Stimulated activated naive B cell treated with anti-CD40 and anti-IgM and Interleukin-4, amounts not matched to agents 10 μg/mL and 1 μg/mL and 100 μg/mL, for 72 hours (primary cell): ENCODE measurements at places on chromosomes 5 and 9.

- peaks cover 39% of the 10 kb centered on the region for H3K4me1 ChIP-seq
- no peaks in the 10 kb centered on the region for H3K27me3 ChIP-seq
- no peak for DNase-seq
- peak overlapping the region; percentile 99 for H3K27ac ChIP-seq
- H3K4me3 ChIP-seq = peak overlapping the region; percentile 79
These were observed 5.2 kb upstream of the ST6GALNAC6 start for GRCh38 chr9:127904561-127905003.

- H3K4me3 ChIP-seq = no peak overlapping the region
- H3K27ac ChIP-seq = peak overlapping the region; percentile 10
- peaks cover 38% of the 10 kb centered on the region for H3K4me1 ChIP-seq
- DNase-seq = no peak
These were observed 43.4 kb downstream of the UBE2R2 start for GRCh38 chr9:33860200-33860871.

DNA sequence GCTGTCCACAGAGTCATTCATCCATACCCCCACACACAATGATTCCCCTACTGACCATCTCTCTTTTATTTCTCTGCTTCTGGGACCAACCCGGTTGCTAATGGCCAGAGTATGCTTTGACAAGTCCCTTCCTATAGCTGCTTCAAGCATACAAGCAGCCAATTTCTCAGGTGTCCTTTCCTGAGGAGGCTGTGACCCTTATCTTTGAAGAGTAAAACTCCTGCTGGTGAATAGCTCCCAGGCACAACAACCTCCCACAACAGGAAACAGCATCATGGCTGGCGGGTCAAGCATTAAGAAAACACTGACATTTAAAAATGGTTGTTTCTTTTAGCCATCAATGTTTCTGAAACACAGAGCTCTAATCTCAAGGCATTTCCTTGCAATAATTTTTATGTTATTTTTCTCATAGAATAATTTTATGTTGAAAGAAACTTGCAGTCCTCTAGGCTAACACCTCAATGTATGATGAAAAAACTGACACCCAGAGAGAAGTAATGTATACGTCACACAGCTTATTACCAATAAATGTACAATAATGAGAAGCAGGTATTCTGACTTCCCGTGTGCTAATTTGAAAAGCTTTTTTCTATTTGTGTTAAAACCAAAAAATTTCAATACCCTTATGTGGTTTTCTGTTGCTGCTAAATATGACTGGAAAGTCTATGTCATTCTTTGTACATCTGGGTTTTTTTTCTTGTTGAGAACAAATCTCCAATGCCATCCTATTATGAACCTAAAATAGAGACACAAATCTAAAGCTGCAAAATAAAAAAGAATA lies 7.5 kb upstream of the PAM start:
- H3K27ac ChIP-seq = no peak overlapping the region
- no peak for DNase-seq
- H3K4me1 ChIP-seq = no peaks in the 10 kb centered on the region
- H3K4me3 ChIP-seq = no peak overlapping the region
- H3K36me3 ChIP-seq = no peaks in the 10 kb centered on the region

GRCh38 chr5:131396630-131397273 lies 132.9 kb downstream of the CDC42SE2 start:
- H3K27ac ChIP-seq = peak overlapping the region; percentile 90
- no peaks in the 10 kb centered on the region for H3K27me3 ChIP-seq
- DNase-seq = no peak

- peaks cover 2% of the 10 kb centered on the region for H3K4me1 ChIP-seq
- no peaks in the 10 kb centered on the region for H3K27me3 ChIP-seq
- no peak overlapping the region for H3K4me3 ChIP-seq
- H3K36me3 ChIP-seq = no peaks in the 10 kb centered on the region
- no peak overlapping the region for H3K27ac ChIP-seq
- DNase-seq = no peak
These were observed 8.4 kb downstream of the PLPP7 start for GRCh38 chr9:131297903-131298302.

- peak overlapping the region; percentile 81 for H3K4me3 ChIP-seq
- peak overlapping the region; percentile 88 for H3K27ac ChIP-seq
- H3K4me1 ChIP-seq = peaks cover 26% of the 10 kb centered on the region
- peak; percentile 48 for DNase-seq
- H3K27me3 ChIP-seq = no peaks in the 10 kb centered on the region
These were observed 4.5 kb downstream of the UBE2D2 start for GRCh38 chr5:139565411-139566305.

DNA sequence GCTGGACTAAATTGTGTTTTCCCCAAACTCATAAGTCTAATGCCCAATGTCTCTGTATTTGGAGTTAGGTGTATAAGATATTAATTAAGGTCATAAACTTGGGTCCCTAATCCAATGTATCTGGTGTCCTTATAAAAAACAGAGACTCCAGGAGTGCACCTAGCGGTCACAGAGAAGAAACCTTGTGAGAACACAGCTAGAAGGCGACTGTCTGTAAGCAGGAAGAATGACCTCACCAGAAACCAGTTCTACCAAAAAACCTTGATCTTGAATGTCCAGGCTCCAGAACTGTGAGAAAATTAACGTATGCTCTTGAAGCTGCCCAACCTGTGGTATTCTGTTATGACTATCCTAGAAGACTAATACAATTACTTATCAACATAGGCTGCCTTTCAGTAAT lies 591.7 kb upstream of the PTPRD start:
- H3K27ac ChIP-seq = no peak overlapping the region
- H3K4me1 ChIP-seq = no peaks in the 10 kb centered on the region

DNA sequence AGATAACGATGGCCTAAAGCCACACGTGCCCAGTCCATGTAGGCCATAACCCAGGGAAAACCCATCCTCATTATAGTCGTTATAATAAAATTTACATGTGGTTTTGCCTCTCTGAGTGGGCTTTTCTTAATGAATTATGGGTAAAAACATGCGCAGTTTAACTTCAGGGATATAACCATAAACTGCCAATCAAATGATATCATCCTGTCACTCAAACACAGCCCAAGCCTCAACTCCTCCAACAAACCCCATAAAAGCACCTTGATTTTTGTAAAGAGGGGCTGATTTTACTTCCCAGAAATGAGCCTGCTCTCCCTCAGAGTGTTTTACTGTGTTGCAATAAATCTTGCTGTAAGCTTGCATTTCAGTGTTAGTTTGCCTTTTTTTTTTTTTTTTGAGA lies 15.8 kb upstream of the SETX start:
- no peaks in the 10 kb centered on the region for H3K27me3 ChIP-seq
- peaks cover 8% of the 10 kb centered on the region for H3K36me3 ChIP-seq
- no peak overlapping the region for H3K4me3 ChIP-seq
- no peak for DNase-seq
- no peak overlapping the region for H3K27ac ChIP-seq

- H3K27ac ChIP-seq = no peak overlapping the region
- no peak overlapping the region for H3K4me3 ChIP-seq
- DNase-seq = peak; percentile 20
- peaks cover 8% of the 10 kb centered on the region for H3K36me3 ChIP-seq
These were observed 48.1 kb upstream of the RIOK2 start for GRCh38 chr5:97231025-97231636.

- H3K27ac ChIP-seq = no peak overlapping the region
- no peak for DNase-seq
- peaks cover 19% of the 10 kb centered on the region for H3K27me3 ChIP-seq
- no peaks in the 10 kb centered on the region for H3K36me3 ChIP-seq
These were observed 69.3 kb downstream of the PTPN3 start for GRCh38 chr9:109428854-109429253.

DNA sequence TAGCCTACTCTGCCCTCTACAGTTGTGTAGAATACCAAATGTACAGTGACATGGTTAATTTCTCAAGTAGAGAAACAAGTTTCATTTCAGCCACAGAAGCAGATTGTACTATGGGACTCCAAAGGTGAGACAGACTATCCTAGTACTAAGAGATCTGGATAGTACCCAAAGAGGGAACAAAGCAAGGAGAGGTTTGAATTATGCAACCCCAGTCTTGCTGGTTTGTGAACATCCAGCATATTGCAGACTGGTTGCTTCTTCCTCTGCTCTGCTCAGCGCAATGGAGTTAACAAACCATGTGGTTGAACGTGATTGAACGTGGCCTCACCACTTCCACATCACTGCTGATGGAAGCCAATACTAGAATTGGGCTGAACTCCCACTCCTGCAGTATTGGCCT lies 43.3 kb upstream of the ALDOB start:
- H3K27ac ChIP-seq = no peak overlapping the region
- DNase-seq = no peak
- H3K27me3 ChIP-seq = peaks cover 21% of the 10 kb centered on the region
- no peaks in the 10 kb centered on the region for H3K4me1 ChIP-seq

GRCh38 chr5:175657593-175658271 lies at the start of gene HRH2:
Gene HRH2 (plus strand): TSS chr5:175658071. CDS start chr5:175683234, 25,163 bp downstream.
- no peak for DNase-seq
- peak within 1 kb of the TSS; percentile 86 for H3K4me3 ChIP-seq
- H3K27me3 ChIP-seq = peaks cover 62% of the 10 kb centered on the region
- H3K36me3 ChIP-seq = peaks cover 3% of the 10 kb centered on the region

GRCh38 chr5:17400724-17401469 lies 97.1 kb upstream of the TAF11L2 start:
- peaks cover 36% of the 10 kb centered on the region for H3K4me1 ChIP-seq
- H3K27ac ChIP-seq = no peak overlapping the region
- DNase-seq = no peak
- peaks cover 4% of the 10 kb centered on the region for H3K36me3 ChIP-seq

DNA sequence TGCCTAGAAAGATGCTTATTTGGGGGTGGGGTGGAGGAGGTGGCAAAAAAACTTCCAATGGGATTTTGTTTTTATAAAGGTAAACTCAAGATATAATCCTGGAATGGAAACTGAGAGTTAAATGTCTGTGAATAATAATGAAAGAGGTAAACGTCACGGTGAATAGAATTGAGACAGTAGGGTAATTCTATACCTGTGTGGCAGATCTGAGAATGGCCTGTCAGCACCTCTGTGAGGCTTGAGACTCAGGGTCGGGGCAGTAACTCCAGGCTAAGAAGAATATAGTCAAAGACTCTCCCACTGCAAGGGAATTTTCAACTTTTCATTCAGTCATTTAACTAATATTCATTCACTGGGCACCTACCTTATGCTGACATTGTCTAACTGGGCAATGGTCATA lies 581.2 kb upstream of the ZNF608 start:
- no peak overlapping the region for H3K27ac ChIP-seq
- H3K4me1 ChIP-seq = no peaks in the 10 kb centered on the region
- H3K4me3 ChIP-seq = no peak overlapping the region
- DNase-seq = no peak
- H3K36me3 ChIP-seq = no peaks in the 10 kb centered on the region
- H3K27me3 ChIP-seq = no peaks in the 10 kb centered on the region

GRCh38 chr5:123138774-123139173 lies 49.7 kb downstream of the PRDM6 start:
- no peak for DNase-seq
- H3K4me3 ChIP-seq = no peak overlapping the region
- no peak overlapping the region for H3K27ac ChIP-seq
- H3K4me1 ChIP-seq = peaks cover 3% of the 10 kb centered on the region

DNA sequence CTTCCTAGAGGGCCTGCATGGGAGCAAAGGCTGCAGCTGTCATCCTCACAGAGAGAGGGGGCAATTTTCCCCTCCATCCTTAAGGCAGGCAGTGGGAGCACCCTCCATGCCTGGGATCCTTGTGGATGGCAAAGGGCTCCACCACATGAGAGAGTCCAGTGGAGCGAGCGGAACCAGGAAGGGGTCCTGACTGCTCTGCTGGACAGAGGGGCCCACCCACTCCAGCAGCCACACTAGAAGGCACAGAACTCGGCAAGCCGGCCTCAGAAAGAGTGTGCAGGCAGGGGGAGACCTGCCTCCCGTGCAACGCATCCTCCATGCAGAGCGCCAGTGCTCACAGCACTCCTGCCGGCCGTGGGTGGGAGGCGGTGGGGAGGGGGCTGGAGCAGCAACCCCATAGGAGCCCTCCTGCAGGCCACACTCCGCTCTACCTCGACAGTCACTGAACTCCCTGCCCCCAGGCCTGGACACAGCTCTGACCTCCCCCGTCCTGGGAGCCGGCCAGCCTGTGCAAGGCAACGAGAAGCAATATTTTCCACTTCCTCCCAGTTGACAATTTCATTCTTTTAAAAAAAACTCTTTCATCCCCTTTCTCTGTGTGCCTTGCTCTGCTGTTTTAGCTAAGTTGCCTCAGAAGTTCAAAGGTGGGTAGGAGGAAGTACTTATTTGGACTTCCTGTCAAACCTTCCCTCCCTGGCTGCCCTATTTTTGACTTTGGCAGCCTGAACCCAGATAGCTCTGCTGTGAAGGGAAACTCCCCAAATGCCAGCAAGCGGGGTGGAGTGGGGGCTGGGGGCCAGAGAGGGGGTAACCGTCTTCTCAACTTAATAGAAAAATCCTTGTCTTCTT lies 5.3 kb upstream of the LCP2 start:
- peaks cover 63% of the 10 kb centered on the region for H3K4me1 ChIP-seq
- DNase-seq = no peak
- H3K27ac ChIP-seq = peak overlapping the region; percentile 88
- no peaks in the 10 kb centered on the region for H3K27me3 ChIP-seq
- H3K36me3 ChIP-seq = no peaks in the 10 kb centered on the region

- H3K27ac ChIP-seq = no peak overlapping the region
- H3K4me3 ChIP-seq = no peak overlapping the region
- no peak for DNase-seq
- no peaks in the 10 kb centered on the region for H3K36me3 ChIP-seq
- H3K4me1 ChIP-seq = no peaks in the 10 kb centered on the region
These were observed 288.7 kb downstream of the CSNK1G3 start for GRCh38 chr5:123800640-123801039.

DNA sequence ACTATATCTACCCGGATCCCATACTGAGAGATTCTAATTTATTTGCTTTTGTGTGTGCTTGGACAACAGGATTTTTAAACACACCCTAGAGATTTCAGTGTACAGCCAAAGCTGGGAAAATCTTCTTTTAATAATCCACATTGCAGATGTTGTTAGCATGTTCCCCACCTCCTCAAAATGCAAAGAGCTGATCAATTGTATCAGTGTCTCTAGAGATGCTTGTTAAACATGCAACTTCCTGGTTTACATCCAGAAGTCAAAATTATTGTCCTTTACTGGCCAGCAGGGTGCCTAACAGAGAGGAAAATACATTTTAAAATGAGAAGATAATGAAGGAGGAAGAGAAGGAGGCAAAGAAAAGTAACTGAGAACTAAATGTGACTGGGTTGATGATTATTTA lies 793.3 kb downstream of the SEMA5A start:
- H3K36me3 ChIP-seq = no peaks in the 10 kb centered on the region
- no peak overlapping the region for H3K27ac ChIP-seq
- no peak for DNase-seq
- H3K4me3 ChIP-seq = no peak overlapping the region

DNA sequence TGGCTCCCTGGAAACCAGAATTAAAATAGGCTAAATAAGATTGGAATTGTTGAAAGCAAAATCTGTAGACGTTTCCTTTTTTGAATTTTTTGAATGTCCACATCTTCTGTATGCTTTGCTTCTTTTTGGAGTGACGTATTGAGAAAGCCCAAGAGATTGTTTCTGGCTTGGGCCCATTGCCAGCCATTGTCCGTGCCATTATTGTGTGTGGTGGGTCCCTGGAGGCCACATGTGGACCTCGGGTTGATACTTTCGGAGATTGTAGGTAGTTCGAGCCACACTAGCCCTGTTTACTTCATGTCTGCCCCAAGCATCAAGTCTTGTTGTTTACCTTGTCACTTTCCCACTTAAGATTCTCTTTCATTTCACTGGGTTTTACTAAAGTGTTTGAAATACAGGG lies 106.0 kb downstream of the PALM2AKAP2 start:
- H3K27me3 ChIP-seq = no peaks in the 10 kb centered on the region
- no peaks in the 10 kb centered on the region for H3K36me3 ChIP-seq
- H3K4me3 ChIP-seq = no peak overlapping the region
- peaks cover 13% of the 10 kb centered on the region for H3K4me1 ChIP-seq
- no peak for DNase-seq
